ENCODE measurements at places on chromosomes 12 and 14.

DNA sequence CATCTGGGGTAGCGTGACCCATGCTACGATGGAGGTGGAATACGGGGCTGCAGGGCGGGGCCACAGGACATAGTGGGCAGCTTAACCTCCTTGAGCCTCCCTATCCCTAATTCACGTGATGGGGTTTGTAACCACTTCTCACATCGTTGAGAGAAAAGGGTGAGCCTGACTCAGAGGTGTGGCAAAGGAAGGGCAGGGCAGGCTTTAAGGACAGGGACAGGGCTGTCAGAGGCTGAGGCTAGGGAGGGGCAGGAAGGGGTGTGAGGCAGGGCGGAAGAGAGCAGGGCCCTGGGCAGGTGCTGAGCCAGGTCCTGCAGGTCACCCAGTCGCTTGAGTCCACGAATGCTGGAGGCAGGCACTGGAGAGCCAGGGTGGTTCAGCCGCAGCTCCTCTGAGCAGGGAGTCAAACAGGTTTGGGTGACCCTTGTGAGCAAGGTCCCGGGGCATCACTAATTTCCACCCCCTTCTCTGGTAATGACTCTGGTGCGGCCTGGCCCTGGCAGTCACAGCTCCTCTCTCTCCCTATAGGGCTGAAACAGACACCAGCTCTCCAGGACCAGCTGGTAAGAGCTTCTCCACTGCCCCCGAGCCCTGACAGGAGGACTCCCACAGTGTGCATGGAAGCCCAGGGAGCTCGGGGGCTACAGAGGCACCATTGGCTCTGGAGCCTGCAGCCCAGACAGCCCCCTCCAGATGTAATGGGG, 7.5 kb upstream of the AQP2 start:
- DNase-seq, result no peak

- DNase-seq, result no peak
These were observed 800.9 kb downstream of the TMEM121 start for GRCh38 chr14:106327234-106327633.

DNA sequence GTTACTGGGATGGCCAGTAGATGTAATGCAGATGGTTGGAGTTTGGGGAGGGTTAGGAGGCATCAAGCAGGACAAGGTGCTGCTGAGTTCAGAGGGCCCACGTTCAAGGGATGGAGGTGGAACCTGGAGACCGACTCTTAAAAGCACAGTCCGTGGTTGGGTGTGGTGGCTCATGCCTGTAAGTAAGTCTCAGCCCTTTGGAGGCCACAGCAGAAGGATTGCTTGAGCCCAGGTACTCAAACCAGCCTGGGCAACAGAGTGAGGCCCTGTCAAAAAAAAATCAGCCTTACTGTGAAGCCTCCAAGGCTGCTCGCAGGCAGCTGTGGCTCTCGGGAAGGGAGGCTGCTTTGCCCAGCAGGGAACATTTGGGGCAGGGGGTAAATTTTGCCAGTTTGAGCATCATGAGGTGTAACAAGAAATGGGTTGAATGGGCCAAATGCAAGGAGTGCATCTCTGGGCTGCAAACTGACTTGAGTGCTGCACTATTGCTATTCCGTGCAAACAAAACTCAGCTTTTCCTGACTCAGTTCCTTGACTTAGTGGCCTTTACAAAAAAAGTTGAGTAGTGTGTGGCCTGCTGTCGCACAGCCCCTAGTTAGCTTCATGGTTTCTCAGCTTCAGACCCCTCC, 55.0 kb downstream of the ANAPC7 start:
- DNase-seq, result no peak

- no peak for DNase-seq
These were observed 232.8 kb upstream of the FBXO33 start for GRCh38 chr14:39665075-39665475.

- DNase-seq, result no peak
These were observed 304.3 kb upstream of the PRICKLE1 start for GRCh38 chr12:42893803-42894202.

- DNase-seq, result no peak
These were observed 181.2 kb downstream of the PRKCH start for GRCh38 chr14:61502459-61503093.

DNA sequence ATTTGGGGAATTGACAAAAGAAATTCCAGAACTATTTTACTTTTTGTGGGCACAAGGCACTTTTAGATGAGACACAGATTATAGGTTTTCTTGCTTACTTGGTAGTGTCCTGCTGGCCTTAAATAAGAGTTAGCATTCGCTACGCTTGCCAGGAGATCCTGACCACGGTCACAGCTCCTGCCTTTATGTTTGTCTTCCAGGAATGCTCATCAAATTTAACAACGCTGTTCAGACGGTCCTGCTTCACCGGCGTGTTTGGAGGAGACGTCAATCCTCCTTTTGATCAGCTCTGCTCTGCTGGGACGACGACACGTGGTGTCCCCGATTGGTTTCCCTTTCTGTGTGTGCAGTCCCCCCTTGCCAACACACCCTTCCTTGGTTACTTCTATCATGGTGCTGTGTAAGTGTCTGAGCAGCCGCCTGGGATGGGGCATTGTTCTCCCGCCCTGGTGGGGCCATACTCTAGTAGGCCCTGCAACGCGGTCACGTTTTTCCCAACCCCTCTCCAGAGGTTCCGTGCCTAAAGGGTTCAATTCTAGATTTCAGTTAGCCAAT, 15.8 kb downstream of the TCTN2 start:
- no peak for DNase-seq

DNA sequence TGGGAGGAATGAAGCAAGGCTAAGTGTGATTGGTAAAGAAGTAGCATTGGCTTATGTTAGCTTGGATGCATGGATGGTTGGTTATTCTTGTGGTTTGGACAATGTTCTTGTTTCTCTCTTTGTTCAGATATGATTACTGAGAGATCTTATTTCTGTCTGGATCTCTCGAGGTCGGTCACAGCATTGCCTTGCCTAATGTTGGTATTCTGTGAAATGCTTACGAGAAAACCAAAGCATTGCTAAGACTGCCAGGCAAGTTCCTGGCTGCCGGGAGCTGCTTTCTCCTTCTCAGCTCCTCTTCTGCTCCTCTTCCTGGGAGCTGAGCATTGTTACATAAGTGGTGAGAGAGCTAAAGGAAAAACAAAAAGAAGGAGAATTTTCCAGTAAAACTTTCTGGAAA, 7.4 kb upstream of the RND1 start:
- no peak for DNase-seq

GRCh38 chr14:32472512-32473463, 143.7 kb downstream of the AKAP6 start:
- DNase-seq, result no peak

GRCh38 chr14:73168274-73168673, 32.0 kb downstream of the PSEN1 start:
- DNase-seq, result no peak

DNA sequence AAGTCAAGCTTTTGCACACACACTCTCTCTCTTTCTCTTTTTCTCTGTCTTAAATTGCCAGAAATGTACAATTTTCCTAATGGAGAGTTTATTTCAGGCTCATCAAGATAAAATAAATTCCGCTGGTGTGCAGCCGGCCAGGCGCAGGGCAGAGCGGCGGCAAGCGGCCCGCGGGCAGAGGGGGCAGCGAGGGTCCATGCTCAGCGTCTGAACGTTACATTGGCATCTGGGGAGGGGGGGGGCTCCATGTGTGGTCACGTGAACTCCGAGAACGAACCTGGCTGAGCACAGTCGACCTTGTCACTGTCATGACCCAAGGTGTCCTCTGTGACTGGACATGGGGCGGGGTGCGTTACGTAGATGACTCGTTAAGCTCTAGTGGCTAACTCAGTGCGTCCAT, 23.8 kb upstream of the FZD10 start:
- no peak for DNase-seq

DNA sequence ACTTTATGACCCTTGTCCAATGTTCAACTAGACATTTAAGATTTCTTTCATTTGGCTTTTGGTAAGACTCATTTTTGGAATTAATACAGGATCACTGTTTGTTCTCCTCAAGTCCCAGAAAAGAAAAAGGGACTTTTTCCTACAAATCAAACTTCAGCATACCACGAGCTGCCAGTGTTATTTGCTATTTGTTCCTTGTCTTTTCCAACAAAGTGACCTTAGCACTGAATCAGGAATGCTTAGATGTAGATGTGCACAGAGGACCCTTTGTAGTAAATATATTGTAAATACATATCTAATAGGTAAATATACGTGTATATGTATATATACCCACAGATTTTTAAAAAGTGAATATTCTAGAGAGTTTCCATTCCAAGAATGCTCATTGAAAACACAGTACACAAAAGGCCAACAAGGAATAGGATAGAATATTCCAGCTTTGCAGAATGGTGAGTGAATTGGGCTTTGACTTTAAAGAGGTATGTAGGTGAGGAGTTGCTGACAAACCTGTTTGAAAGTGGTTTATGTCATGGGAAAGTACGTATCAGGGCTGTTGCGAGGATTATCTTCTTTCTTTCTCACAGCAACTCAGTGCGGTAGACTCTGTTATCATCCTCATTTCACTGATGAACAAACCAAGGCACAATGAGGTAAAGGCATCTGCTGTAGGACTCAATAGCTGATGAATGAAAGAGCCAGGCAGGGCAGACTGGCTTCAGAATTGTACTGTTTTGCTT, 65.0 kb downstream of the HMGA2 start:
- no peak for DNase-seq

GRCh38 chr12:109385339-109386058, 37.8 kb downstream of the MYO1H start:
- no peak for DNase-seq

Data from T-helper 17 cell (primary cell).